ENCODE measurements at places on chromosomes 12 and 14.

DNA sequence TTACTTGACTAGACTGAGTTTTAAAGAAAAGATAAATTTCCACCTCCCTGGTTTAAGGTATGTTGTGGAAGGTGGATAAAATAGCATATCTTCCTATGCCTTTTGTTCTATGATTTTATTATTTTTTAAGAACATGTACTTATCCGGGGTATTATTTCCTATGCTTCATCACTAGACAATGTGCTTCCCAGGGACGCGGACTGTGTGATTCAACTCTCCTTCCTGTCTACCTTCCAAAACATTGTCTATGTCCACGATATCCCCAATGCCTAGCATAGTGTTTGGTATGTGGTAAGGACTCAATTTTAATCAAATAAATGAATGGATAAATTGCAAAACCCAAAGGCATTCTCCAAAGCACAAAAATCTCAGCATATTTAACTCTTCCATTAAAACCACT, 8.3 kb upstream of the CCND2 start:
- no peak for DNase-seq

DNA sequence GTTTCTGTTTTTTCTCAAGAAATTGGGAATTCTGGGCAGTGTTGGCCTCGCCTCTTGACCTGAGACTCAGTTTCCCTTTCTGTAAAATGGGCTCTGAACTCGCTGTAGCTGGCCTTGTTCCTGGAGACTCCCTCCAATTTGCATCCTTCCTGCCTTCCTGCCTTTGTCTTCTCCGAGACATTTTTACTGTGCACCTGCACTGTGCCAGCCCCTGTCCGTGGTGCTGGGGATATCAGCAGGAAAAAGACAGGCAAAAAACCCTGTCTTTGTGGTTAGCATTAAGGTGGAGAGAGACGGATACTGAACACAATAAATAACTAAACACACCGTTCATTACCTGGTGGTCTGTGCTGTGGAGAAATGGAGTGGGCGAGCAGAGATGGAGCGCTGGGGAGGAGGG, 129.8 kb downstream of the AACS start:
- DNase-seq: no peak

GRCh38 chr12:87728931-87729593, 300.1 kb downstream of the C12orf50 start:
- DNase-seq: no peak

DNA sequence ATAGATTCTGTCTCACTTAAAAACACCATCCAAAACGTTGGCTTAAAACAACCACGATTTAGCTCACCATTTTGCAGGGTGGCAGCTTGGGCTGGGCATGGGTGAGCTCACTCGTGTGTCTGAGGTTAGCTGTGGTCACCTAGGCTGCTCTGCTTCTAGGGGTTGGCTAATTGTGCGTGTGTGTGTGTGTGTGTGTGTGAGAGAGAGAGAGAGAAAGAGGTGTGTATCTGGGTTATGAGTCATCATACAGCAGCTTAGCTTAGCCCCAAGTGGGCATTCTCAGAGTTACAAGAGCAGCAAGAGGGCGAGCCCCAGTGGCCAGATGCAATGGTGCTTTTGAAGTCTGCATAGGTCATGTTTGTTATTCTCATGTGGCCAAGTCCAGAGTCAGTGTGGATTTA, 6.0 kb downstream of the FBXW8 start:
- DNase-seq: peak; percentile 68

- no peak for DNase-seq
Measured at GRCh38 chr12:71768900-71769299, 14.2 kb downstream of the RAB21 start.

- DNase-seq: no peak
Measured at GRCh38 chr12:57270966-57271470, 20.0 kb upstream of the STAC3 start.

DNA sequence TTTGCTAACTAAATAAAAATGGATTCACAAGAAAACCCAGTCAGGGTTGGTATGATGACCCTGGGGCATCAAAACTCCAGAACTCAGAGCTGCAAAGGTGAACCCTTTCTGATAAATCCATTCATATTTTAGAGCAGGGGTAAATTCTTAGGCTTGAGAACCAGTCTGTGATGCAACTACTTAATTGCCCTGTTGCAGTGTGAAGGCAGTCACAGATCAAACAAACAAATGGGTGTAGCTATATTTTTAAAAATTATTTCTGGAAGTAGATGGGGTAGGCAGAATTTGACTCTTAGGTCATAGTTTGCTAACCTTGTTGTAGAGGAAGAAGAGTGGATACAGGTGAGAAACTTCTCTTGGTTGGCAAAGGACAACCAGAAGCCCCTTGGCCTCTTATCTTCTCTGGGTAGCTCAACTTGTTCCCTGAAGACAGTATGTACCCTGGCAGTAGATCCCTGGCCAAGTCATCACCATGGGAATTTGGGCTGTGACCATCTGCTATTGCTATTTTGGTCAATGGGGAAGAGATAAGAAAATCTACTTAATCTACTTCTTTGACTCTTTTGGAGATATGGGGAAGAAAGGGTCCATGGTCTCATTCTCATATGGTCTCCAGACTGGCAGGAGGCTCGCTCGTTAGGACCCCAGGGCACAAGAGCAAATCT, 216.1 kb downstream of the PPM1H start:
- DNase-seq: no peak

DNA sequence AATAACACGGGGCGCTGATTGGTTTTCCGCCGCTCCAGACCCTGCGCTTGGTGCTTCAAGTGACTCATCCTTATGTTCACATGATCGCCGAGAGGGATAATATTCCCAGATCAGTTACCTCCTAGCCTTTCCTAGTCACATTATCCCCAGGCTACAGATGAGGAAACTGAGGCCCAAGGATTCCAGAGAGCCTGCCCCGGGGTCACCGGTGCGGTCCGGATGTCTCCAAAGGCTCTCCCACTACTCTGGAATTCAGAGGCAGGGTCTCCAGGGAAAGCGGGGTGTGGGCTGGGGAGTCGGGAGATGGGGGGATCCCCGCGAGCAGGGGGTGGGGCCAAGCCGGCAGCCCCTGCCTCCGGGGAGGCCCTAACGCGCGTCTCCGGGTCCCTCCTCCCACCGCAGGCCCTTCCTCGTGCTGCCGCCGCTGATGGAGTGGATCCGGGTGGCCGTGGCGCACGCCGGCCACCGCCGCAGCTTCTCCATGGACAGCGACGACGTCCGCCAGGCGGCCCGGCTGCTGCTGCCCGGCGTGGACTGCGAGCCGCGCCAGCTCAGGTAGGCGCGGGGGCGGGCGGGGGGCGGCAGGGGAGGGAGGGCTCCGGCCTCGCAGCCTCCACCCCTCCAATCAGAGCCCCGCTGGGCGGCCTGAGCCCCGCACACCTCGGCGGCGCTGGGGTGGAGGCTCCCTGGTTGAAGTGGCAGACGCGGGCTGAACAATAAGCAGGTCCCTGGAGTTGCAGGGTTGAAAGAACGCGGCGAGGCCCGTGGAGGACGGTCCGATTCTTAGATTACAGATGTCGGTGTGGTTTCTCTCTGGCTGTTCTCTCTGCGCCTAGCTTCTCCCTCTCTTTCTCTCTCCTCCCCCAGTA, 104.6 kb upstream of the PWP1 start:
- DNase-seq: no peak

DNA sequence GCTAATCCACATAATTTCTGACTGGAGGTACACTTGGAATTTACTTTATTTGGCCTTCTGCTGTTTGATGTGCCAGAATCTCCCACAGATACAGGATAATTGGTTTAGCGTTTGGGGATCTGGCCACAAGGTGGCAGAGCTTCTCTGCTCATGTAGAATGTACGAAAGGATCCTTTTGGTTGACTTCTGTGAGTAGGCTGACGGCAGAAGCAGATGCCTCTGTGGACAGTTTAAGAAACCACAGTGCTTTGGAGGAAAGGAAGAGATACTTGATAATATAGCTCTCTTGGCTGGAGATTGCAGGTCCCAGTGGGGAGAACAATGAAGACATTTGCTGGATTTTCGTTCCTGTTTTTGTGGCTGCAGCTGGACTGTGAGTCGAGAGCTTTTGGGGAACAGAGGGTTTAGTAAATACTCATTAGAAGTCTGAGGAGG, 75.3 kb upstream of the OR4E1 start:
- DNase-seq: peak; percentile 47

- peak; percentile 84 for DNase-seq
Measured at GRCh38 chr12:108563136-108563803, 874 bp downstream of the ISCU start.

DNA sequence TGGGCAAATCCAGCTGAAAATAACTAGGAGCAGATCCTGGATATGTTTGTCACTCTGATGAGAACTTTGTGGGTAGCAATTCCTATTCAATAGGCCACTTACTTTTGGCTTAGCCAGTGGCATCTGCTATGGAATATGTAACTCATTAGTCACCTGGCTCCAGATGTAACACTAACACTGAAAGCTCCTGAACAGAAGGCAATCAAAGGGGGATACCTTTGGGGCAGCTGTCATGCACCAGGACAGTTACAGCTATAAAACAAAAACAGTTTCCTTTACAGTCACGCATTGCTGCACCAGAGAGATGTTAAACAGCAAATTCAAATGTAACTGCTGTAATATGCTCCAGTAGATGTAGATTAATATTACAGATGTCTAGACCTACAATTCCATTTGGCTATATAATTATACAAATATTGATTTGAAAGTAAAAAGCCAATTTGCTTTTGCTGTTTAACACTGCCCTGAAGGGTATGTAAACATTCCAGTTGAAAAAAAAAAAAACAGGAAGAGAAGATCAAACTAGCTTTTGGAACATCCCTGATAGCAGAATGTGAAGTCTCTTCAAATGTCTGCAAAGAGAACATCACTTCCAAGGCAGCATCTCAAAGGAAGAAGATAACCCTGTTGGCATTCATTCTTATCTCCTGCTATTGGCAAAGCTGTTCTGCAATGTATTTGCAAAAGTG, 18.4 kb downstream of the RACGAP1 start:
- no peak for DNase-seq

GRCh38 chr12:15977999-15978951, 67.1 kb downstream of the DERA start:
- peak; percentile 79 for DNase-seq

- DNase-seq: no peak
Measured at GRCh38 chr12:19819231-19819630, 379.9 kb downstream of the AEBP2 start.

Data from brain microvascular endothelial cell (primary cell).